RKO (cell line): ENCODE measurements at places on chromosomes 13 and 19.

DNA sequence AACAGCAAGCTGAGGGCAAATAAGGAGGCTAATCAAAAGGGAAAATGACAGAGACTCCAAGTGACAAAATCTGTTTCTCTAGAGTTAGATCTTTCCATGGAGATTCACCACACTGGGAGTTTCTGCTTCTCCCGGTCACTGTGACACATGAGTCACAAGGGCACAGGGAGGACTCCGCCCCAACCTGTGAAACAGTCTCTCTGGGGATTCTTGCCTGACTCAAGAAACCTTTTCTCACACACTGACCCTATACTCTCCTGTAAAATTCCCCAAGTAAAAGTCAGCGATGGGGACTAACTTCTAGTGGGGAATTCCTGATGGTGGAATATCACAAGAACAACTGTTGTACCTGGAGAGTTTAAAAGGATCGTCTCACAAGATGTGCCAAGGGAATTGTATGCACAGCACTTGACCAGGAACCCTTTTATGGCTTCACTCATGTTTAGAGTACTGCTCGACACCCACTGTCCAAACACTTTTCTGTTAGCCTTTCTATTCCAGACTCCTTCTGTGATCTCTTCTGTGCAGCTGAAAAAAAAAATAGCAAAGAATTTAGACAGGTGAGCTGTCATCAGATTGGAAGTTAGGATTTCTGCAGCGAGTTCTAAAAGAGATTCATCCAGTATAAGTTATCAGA lies 46.8 kb upstream of the URAD start:
- DNase-seq = no peak

DNA sequence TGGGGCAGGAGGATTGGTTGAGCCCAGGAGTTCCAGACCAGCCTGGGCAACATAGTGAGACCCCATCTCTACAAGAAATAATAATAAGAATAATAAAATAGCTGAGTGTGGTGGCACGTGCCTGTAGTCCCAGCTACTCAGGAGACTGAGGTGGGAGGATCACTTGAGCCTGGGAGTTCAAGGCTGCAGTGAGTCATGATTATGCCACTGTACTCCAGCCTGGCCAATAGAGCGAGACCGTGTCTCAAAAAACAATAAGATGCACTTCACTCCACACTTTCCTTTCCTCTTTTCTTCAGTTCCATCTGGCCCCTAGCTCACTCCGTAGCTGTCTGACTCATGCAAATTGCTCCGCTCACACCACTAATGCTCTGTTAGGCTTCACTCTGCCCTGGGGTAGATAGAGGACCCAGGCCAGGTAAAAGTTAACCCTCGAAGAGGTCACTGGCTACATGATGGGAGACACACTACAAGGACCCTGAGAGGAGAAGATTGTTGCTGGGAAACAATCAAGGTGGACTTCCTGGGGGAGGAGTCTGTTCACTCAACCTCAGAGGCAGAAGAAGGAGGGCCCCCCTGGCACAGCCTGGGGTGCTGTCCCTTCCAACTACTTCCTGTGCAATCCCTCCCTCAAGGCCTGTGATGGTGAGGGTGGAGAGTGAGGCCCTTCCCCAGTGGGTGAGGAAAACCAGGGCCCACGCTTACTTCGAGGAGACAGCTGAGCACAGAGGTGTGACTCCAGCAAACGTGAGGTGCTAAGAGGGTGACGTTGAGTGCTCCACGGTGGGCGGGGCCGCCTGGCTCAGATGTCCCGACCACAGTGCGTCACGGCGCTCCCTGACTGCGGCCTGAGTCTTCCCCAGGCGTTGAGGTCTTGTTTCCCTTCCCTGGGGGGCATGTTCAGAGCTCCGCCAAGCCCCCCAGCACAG lies 8.8 kb upstream of the TNFSF9 start:
- DNase-seq = no peak

DNA sequence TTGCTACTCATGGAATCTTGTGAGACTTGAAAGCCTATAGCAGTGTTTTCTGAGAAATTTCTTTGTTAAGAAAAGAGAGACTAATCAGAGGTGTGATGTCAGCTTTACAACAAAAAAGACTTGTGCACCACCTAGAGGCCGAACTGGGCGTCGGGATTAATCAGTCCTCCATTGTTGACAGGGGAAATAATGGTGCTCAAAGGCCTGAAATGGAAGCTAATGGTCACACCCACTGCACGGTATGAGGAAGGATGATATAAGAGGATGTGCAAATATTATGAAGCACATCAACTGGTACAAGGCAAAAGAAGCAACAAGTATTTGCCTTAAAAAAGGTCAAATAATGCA lies 480.2 kb upstream of the MIR17HG start:
- peak; percentile 78 for DNase-seq

GRCh38 chr13:44340508-44340907 lies 33.1 kb upstream of the SERP2 start:
- no peak for DNase-seq

DNA sequence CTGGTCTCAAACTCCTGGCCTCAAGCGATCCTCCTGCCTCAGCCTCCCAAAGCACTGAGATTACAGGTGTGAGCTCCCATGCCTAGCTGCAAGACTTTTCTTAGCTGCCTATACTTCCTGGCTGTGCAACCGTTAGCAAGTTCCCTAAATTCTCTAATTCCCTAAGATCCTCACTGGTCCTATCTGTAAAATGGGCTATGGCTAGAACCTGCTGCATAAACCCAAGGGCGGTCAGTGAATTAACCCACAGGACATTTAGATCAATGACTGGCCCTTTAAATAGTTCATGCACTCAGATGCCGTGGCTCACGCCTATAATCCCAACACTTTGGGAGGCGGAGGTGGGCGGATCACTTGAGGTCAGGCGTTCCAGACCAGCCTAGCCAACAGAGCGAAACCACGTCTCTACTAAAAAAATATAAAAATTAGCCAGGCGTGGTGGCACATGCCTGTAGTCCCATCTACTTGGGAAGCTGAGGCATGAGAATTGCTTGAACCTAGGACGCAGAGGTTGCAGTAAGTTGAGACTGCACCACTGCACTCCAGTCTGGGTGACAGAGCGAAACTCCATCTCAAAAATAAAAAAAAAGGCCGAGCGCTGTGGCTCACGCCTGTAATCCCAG lies 4.1 kb upstream of the C19orf53 start:
- no peak for DNase-seq

- no peak for DNase-seq
Observed at GRCh38 chr13:80751854-80752253, 410.9 kb upstream of the SPRY2 start.

- no peak for DNase-seq
Observed at GRCh38 chr19:53892981-53893325, 11.0 kb downstream of the PRKCG start.

DNA sequence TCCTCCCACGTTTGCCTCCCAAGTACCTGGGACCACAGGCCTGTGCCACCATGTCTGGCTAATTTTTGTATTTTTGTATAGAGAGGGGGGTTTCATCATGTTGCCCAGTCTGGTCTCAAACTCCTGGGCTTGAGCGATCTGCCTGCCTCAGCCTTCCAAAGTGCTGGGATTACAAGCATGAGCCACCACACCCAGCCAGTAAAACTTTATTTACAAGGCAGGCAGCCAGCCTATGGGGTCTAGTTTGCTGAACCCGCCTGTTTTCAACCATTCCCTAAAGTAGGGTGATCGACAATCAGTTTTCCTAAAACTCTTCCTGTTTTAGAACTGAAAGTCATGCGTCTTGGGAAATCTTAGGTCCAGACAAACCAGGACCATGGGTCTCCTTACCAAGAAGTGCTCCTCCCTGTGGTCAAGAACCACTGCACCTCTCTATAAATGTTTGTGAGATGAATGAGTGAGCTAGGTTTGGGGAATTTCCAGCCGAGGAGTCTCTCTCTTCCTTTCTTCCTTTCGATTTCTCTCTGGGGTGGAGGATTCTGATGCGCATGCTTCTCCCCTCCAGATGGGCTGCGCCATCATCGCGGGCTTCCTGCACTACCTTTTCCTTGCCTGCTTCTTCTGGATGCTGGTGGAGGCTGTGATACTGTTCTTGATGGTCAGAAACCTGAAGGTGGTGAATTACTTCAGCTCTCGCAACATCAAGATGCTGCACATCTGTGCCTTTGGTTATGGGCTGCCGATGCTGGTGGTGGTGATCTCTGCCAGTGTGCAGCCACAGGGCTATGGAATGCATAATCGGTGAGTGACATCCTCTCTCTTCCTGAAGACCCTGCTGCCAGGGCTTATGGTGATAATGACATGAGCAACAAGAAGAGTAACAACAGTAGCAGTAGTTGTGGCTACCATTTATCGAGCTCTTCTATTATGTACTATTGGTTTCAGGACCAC lies 38.7 kb downstream of the ADGRE1 start:
- DNase-seq = no peak

- DNase-seq = no peak
Observed at GRCh38 chr19:15534957-15535864, 26.9 kb downstream of the CYP4F22 start.

GRCh38 chr13:106484084-106484483 lies 51.4 kb downstream of the EFNB2 start:
- no peak for DNase-seq

GRCh38 chr19:35084509-35084762 lies 31.2 kb upstream of the FXYD3 start:
- DNase-seq = no peak

- no peak for DNase-seq
Observed at GRCh38 chr19:15372891-15373301, 6.7 kb downstream of the AKAP8 start.

DNA sequence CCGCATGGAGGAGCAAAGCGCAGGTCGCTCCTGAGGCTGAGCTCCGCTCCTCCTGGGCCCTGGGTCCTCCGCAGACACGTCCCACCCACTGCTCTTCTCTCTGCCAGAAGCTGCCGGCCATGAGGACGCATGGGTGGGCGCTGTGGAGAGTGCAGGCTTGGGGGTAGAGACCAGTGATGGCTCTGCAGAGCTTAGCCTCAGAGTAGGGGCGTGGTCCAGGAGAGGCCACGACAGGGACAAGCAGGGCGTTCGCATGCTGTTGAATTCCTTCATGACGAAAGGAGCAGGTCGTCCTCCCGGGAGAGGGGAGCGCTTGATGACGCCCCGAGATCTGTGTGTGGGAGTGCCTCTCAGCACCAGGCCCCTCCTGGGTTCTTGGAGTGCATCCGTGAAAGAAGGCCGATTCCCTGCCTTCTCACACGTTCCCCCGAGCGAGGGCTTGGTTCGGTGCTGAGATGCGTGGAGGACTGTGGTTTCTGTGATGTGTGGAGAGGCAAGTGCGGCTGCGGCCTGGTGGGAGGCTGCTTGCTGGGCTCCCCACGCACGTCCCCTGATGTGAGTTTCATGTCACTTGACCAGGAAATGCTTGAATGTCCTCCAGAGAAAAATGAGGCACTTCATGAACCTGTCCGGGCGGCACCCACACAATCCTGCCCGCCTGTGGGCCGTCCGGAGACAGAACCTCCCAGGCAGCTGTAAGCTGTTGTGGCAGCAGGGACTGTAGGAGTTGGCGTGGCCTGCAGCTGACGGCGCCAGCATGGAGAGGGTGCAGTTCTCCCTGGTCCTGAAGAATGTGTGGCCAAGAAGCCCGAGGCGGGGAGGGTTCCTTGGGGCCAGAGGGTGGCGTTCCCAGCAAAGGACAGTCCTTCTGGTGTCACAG lies 4.5 kb downstream of the SF3A2 start:
- no peak for DNase-seq

DNA sequence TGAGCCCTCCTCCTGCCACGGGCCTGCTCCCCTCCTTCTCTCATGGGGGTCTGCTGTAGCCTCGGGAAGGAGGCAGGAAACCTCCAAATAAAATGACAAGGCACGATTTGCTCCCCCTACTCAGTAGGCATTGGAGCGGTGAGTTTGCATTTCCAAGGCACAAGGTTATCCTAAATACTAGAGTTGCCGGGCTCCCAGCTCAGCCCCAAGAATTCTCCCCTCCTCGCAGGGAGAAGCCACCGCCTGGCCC lies 1.5 kb downstream of the CEBPA start:
- DNase-seq = no peak

- DNase-seq = no peak
Observed at GRCh38 chr13:75318138-75318833, 163.7 kb downstream of the TBC1D4 start.

GRCh38 chr19:33063356-33063752 lies 1.3 kb downstream of the RHPN2 start:
- peak; percentile 49 for DNase-seq

DNA sequence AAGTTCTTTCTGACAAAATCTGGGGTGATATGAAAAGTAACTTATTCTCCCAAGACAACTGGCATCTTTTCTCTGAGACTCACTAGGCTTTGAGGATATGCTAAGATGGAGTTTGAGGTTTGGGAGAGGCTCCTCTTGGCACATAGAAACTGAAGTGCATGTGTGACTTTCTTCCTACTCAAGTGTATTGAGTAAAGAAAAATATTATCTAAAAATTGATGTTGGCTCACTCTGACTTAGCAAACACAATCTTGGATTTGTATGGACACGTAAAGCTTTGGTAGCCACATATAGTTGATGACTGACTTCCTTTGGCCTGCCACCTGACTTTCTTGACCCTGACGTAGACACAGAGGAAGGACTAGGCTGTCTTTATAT lies 71.1 kb upstream of the KLF12 start:
- DNase-seq = no peak

DNA sequence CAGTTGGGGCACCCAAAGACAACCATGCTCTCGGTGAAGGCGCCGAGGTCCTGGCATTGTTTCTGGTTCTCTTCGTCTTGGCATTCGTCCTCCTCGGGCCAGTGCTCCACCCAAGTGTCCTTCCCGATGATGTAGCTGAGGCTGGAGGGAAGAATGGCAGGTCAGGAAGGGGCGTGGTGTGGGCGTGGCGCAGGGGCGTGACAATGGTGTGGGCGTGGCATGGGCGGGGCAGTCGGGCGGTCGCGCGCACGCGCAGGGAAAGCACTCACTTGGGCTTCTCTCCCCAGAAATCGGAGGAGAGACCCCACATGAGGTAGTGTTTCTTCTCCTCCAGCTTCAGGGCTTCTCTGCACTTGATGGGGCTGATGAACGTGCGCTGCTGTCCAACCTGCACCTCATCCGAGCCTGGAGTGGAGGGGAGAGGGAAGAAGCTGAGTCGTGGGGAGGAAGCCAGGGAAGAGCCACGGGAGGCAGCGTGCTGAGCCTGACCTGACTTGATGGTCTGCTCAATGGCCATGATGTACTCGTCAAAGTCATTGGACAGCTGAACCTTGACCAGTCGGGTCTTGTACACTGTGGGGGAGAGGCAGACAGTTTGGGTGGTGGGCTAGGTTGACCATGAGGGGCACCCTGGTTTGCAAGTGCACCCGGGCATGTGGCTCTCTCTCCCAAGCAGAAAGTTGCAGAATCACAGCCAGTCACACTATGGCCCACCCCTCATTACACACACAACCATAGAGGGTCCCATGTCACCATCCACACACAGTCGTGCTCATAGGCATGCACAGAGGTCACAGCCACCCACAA lies 8.1 kb upstream of the TNFSF14 start:
- no peak for DNase-seq
